Suppressor macrophage treated with lipopolysaccharide for 4 hours (primary cell): ENCODE measurements at places on chromosomes 2 and 18.

DNA sequence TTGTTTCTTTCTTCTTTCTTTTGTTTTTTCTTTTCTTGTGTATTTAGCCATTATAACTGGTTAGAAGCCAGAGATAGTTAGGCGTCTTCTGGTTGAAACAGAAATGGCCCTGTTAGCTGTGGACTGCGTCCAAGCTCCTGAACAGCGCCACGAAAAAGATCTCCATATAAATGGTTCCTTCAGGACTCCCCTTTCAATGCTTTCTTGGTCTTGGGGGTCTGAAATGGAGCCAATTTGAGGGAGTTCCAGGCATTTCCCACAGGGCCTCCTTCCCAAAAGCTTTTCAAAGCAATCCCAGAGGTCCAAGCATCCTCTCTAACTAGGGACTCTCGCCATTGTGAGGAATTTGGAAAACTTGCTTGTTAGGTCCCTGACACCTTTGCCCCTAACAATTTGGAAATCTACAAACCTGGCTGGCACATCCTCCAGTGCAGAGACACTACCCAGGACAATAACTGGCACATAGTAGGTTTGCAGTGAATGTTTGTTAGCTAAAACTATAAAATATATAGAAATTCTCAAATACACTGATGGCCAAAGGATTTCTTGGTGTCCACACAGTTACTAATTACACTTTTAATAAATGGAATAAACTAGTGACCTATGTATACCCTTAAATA, 80.1 kb downstream of the MYCN start:
- no peak for DNase-seq

DNA sequence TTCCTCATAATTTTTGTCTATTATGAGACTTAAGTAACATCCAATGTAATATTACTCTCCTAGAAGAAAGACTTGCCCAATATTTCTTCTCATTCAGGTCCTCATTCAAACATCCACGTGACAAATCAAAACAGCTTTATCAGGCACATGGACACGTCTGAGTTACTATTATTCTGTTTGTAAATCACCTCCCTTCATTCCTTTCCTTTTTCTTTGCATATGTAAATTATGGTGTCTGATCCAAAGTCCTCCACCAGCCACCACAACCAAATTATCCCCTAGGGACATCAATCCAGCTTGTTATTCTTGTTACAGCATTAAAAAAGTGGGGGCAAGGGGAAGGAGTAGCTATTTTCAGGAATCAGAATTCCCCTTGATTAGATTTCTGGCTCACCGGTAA, 7.1 kb downstream of the TMEM163 start:
- no peak for DNase-seq

DNA sequence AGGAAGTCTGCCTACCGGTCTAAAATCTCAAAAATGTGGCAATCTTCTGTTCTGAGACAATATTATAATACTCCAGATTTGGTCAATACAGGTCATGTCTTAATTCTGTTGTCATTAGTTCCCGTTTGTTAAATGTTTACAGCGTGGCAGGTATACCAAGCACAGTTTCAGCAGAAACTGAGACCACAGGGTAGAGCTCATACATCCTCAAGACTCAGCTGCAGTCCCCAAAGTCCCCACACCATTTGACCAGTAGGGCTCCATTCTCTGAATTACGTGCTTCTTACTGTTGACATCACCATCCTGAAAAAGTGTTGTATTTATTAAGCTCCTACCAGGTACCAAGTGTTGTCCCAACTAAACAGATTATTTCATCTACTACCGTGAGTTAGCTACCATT, 157.1 kb downstream of the MC4R start:
- DNase-seq: no peak

GRCh38 chr18:27583466-27583865, 398.4 kb upstream of the CHST9 start:
- no peak for DNase-seq

- no peak for DNase-seq
These were observed 2.7 kb downstream of the KLHL14 start for GRCh38 chr18:32770054-32770665.
